A549 treated with Hydrocortisone at 1 μM for 4 hours (cell line): ENCODE measurements at places on chromosomes 7 and 10. TPM values are rescaled to one million over a fixed set of nuclear protein-coding genes. Genes with fewer than 3 reads are reported as not detected.

PRPS1L1 gene
- total RNA-seq: not detected in 5 replicates

TLX1 gene
- not detected in 5 replicates for total RNA-seq

SFRP5 gene
- 2.2 to 2.7 TPM (median 2.6 TPM) in 5 replicates for total RNA-seq

CDNF gene
- total RNA-seq: 0.83 to 1.3 TPM (median 1.2 TPM) in 5 replicates

MYOZ1 gene
- not detected in 5 replicates for total RNA-seq

DYDC1 gene
- total RNA-seq: not detected in 5 replicates
